ENCODE measurements at places on chromosomes 2 and 18. TPM values are rescaled to one million over a fixed set of nuclear protein-coding genes. Genes with fewer than 3 reads are reported as not detected.

- DNase-seq, result no peak
Measured at GRCh38 chr2:222302178-222303018, 3.6 kb upstream of the PAX3 start.

GRCh38 chr18:13577091-13577697, 149.2 kb downstream of the FAM210A start:
- DNase-seq, result no peak

DNA sequence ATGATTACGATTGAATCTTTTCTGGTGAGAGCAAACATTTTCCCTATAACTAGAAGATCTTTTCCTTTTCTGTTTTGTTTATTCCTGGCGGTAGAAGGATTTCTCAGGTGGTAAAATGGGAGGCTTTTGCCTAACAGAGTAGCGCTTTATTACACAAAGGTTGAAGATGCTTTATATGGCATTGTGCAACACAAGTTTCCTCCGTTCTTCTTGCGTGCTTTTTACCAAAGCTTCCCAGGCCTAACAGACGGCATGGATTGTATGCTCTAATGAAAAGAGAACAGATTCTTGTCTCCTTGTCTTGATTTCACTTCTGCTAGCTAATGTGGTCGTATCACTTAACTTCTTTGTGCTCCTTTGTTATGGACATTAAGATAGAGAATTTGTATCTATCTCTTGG, 43.8 kb downstream of the MYO1B start:
- DNase-seq, result no peak

GNLY gene
- total RNA-seq, result not detected

DNA sequence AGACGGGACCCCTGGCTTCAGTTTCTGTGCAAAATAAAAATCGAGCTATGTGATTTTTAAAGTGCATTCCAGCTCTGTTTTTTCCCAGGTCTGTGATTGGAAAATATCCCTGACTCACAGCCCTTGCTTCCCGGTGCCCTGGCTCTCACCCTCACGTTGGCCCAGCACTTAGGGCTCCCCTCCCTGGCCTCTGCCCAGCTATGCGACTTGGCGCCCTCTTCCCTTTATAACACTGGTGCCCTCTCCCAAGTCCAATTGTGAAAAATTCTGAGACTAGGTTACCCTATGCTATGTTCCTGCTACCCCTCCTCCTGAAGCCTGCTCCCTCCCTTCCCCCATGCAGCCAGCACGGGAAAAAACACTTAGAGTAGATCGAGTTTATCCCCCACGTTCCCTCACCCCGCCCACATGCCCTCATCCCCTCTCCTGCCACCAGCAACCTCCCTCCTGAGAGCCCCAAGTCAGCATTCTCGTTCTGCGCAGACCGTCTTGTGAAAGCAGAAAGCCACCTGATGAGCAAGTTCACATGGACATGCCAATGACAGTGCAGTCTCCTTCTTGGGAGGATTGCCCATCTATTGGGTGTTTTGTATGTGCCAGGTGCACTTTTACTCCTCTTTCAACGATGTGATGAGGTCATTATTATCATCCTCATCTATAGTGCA, 228.8 kb downstream of the VAPA start:
- DNase-seq, result no peak

- DNase-seq, result no peak
Measured at GRCh38 chr2:85458601-85459563, 40.4 kb downstream of the SH2D6 start.

ANKRD36 gene
- 172 TPM for total RNA-seq

- no peak for DNase-seq
Measured at GRCh38 chr2:207333599-207334300, 168.0 kb upstream of the KLF7 start.

DNA sequence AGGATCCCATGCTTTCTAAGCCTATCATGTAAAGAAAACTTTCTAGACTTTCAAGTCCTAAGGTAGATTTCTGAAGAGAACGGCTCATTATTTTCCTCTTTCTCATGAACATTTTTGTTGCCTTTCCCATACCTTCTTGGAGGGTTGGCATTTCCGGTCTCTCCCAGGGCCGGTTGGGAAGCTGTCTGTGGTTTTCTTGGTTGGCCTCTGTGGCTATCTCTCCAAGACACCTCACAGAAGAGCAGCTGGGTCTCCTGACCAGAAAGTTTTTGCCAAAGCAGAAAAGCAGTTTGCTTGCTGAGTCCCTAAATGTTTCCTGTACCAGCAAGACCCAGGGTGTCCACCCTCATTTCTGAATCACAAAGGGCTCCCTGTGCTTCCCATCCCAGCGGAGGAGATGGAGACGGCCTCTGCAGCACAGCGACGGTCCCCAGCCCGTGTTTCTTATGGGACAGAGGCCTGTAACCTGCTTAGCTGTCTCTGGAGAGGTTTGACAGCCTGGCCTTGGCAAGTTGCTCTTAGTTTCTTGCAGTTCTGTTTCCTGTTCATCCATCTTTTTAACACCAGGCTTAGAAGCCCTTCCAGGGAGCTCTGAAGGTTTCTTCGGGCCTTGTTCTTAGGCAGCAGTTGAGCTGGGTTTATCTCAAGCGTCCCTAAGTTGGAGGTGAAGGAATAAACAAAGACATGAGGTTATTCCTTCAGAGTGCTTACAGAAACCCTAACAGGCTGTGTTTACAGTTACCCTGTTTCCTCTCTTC, 39.8 kb downstream of the GREB1 start:
- DNase-seq, result no peak

ZNF385B gene
- total RNA-seq, result 2.5 TPM

DNA sequence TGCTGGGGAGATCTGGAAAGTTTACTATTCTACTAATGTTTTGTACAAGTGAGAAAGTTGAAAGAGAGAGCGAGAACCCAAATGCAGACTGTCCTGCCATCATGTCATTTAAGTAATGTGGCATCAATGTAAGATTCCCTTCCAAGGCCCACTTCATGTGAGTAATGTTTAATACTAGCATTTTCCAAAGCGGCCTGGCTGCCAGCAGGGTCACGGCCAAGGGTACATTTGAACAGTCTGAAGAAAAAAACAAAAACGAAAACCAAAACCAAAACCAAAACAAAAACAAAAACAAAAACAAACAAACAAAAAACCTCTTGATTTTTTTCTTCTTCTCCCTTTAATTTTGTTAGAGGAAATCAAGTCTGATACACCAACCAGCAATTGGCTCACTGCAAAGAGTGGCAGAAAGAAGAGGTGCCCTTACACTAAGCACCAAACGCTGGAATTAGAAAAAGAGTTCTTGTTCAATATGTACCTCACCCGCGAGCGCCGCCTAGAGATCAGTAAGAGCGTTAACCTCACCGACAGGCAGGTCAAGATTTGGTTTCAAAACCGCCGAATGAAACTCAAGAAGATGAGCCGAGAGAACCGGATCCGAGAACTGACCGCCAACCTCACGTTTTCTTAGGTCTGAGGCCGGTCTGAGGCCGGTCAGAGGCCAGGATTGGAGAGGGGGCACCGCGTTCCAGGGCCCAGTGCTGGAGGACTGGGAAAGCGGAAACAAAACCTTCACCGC, 2.2 kb downstream of the HOXD10 start:
- DNase-seq, result no peak

- no peak for DNase-seq
Measured at GRCh38 chr2:88350331-88351248, 101.9 kb downstream of the FOXI3 start.

Measured in urinary bladder (tissue), 4 donors.